B cell (primary cell): ENCODE measurements at places on chromosomes 7 and 10.

GRCh38 chr10:30176776-30177533, 117.6 kb upstream of the JCAD start:
- no peak for DNase-seq

DNA sequence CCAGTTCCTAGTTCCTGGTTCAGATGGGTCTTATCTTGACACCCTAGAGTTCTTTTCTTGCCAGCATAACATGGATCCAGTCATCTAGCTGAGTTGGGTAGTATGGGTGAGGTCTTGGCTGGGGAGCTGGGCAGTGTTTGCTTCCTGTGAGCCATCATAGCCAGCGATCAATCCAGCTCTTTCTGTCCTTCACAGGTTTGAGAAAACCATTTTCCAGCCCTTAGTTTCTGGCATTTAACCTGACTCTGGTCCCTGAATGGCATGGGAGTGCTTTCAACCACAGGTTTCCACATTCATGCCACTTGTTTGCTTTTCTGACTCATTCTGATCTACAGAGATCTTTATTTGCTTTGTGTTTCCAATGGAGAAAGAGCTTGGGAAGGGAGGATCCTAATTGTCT, 8.6 kb downstream of the SLC13A1 start:
- no peak for DNase-seq

DNA sequence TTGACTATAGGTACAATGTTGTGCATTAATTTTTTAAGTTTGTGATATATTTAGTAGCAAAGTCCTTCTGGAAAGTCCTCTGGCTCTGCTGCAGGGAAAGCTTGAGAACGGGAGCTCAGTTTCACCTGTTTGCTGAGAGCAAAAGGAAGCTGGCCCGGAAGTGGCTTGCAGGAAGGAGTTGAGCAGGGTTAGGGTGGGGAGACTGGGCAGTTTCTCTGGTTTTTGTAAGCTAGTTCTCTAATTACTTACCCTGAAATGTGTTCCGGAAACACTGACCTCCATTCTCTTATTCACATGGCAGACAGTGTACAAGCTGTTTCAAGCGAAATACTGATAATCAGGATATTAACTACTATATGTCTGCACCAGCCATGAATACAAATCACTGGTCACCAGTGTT, 22.3 kb downstream of the MAP3K8 start:
- DNase-seq, result peak; percentile 60

GRCh38 chr7:128900237-128900636, 10.3 kb downstream of the KCP start:
- DNase-seq, result no peak

- no peak for DNase-seq
These were observed 84.7 kb upstream of the GPR141 start for GRCh38 chr7:37598824-37599223.

DNA sequence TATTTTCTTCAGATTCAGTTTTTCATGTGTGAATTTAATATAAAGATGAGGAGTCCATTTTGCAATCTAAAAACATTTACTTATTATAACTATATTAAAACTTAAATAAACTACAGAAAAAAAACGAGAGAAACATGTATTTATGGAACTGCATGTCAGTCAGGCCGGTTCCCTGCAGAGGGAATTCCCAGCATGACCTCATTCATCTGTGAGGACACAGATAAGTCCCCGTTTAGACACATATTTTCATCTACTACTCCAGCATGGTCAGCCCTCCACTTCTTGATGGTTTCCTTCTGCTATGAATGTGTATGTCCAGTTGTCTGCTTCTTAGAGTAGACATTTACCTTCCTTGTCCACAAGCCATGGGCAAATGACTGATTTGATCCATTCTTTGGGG, 339.1 kb downstream of the SEMA3D start:
- DNase-seq, result no peak

- DNase-seq, result peak; percentile 63
These were observed 732 bp downstream of the FAS start for GRCh38 chr10:88991161-88991898.

GRCh38 chr10:88039496-88040200, 176.2 kb downstream of the PTEN start:
- no peak for DNase-seq

- no peak for DNase-seq
These were observed 22.6 kb downstream of the ARHGAP12 start for GRCh38 chr10:31906039-31906438.

GRCh38 chr10:86733260-86733671, 23.2 kb upstream of the BMPR1A start:
- DNase-seq, result no peak

DNA sequence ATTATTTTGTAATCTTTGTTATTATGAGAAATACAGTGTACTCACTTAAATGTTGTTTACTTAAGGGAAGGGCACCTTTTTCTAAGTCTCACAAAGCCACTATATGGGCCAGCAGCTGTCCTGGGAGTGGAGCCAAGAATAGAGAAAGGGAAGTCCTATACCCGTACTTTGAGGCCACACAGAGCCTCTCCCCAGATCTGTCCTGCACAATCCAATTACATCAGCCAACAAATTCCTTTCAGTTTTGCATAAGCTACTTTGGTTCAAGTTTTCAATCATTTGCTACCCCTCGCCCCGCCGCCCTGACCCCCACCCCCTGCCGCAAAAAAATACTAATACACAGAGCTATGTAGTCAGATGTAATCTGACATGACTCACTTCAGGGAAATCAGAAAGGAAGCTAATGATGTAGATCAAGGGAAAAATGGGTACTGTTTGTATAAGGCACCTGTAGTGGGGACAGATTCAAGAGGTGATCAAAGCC, 297.4 kb upstream of the NEBL start:
- no peak for DNase-seq

DNA sequence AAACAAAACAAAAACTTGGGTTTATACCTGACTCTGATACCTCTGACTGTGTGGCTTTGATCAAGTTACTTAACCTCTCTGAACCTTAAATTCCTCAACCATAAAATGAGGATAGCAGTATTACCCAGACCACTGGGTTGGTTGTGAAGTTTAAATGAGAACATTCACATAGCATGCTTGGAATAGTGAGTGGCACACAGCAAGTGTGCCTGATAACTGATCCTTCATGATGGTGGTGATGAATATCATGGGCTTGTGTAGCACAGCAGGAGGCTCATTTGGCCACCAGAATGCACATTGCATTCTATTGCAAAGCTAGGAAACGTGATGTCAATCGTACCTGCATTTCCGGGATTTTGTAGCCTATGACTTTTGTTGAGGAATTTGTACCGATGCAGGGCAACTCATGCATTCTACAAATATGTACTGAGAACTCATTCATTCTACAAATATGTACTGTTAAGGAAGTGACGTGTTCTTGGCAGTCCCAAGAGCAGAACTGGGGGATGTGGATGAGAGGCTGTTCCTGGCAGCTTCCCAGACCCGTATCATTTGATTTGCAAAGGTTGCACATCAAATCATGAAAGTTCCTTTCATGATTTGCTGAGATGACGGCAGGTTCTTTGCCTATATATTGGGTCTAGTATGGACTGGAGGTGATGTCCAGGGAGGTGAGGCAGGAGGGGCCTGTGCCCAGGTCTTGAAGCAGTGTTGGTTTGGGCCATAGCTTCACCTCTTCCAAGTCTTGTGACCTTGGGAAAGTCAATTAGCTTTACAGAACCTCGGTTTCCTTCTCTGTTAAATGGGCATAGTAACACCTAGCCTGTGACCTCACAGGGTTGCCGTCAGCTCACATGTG, 94.6 kb upstream of the SMNDC1 start:
- DNase-seq, result no peak
